ENCODE measurements at places on chromosomes 5 and 9. TPM values are rescaled to one million over a fixed set of nuclear protein-coding genes. Genes with fewer than 3 reads are reported as not detected.

The GABRA1 gene
- not detected for total RNA-seq

The SMC5 gene
- 43.0 TPM for total RNA-seq

The NSG2 gene
- total RNA-seq, result not detected

The STKLD1 gene
- total RNA-seq, result 0.59 TPM

The PCDHAC1 gene
- not detected for total RNA-seq

The HAPLN1 gene
- not detected for total RNA-seq

The CD74 gene
- total RNA-seq, result 634 TPM

The CCDC152 gene
- total RNA-seq, result 6.3 TPM

The C5 gene
- total RNA-seq, result 2.5 TPM

The FOXE1 gene
- total RNA-seq, result 0.07 TPM

The CERT1 gene
- 34.3 TPM for total RNA-seq

Measured in T-helper 2 cell treated with Interferon-gamma antibody and Interleukin-4, amounts not matched to agents 100 ng/mL and 5 ng/mL, for 36 hours (primary cell).